Activated naive CD4-positive, alpha-beta T cell treated with anti-CD3 and anti-CD28 coated beads for 36 hours (primary cell): ENCODE measurements at places on chromosomes 2 and 18. TPM values are rescaled to one million over a fixed set of nuclear protein-coding genes. Genes with fewer than 3 reads are reported as not detected.

DNA sequence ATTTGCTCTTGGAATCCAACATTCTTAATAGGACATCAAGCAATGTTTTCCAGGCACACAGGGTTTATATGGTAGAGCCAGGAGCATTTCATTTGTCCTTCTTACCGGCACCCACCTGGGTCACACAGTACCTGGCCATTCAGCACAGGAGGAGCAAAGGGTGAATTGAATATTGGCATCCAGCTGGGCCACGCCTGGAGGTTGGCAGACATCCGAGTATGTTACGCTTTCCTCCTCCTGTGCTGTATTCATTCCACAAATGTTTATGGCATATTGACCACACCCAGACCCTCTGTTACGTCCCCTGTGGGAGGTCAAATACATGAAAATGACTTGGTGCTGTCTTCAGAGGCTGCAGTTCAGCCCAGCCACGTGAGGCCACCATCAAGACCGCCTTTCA is 206.2 kb downstream of the RTP5 start:
- no peaks in the 10 kb centered on the region for H3K36me3 ChIP-seq
- H3K27ac ChIP-seq = no peak overlapping the region
- peaks cover 3% of the 10 kb centered on the region for H3K27me3 ChIP-seq
- H3K4me1 ChIP-seq = no peaks in the 10 kb centered on the region

Gene PCARE
- total RNA-seq = not detected

Gene ACADL
- not detected for total RNA-seq

- no peak overlapping the region for H3K27ac ChIP-seq
- H3K4me1 ChIP-seq = peaks cover 27% of the 10 kb centered on the region
- DNase-seq = no peak
- no peaks in the 10 kb centered on the region for H3K27me3 ChIP-seq
- no peaks in the 10 kb centered on the region for H3K36me3 ChIP-seq
Observed at GRCh38 chr2:198053776-198054175, 249.4 kb downstream of the PLCL1 start.

Gene RNF152
- 0.17 TPM for total RNA-seq

- no peaks in the 10 kb centered on the region for H3K36me3 ChIP-seq
- DNase-seq = no peak
- no peaks in the 10 kb centered on the region for H3K27me3 ChIP-seq
- H3K4me3 ChIP-seq = no peak overlapping the region
Observed at GRCh38 chr2:160463245-160463644, 30.4 kb downstream of the RBMS1 start.

- no peaks in the 10 kb centered on the region for H3K4me1 ChIP-seq
- H3K36me3 ChIP-seq = no peaks in the 10 kb centered on the region
- DNase-seq = peak; percentile 86
- H3K27me3 ChIP-seq = peaks cover 6% of the 10 kb centered on the region
Observed at GRCh38 chr18:49898421-49898820, 85.1 kb upstream of the ACAA2 start.
